ENCODE measurements at places on chromosomes 16 and 17. TPM values are rescaled to one million over a fixed set of nuclear protein-coding genes. Genes with fewer than 3 reads are reported as not detected.

- DNase-seq: no peak
Observed at GRCh38 chr17:44607836-44608690, 48.2 kb upstream of the MEIOC start.

- no peak for DNase-seq
Observed at GRCh38 chr17:76982408-76983074, 114.3 kb downstream of the MGAT5B start.

- DNase-seq: no peak
Observed at GRCh38 chr17:21131137-21131536, 4.4 kb downstream of the DHRS7B start.

GRCh38 chr17:28744104-28744971 lies 527 bp downstream of the TRAF4 start:
- no peak for DNase-seq

Gene COG4
- polyA plus RNA-seq: 56.0 TPM

- no peak for DNase-seq
Observed at GRCh38 chr16:86814256-86814655, 235.9 kb downstream of the FOXL1 start.

DNA sequence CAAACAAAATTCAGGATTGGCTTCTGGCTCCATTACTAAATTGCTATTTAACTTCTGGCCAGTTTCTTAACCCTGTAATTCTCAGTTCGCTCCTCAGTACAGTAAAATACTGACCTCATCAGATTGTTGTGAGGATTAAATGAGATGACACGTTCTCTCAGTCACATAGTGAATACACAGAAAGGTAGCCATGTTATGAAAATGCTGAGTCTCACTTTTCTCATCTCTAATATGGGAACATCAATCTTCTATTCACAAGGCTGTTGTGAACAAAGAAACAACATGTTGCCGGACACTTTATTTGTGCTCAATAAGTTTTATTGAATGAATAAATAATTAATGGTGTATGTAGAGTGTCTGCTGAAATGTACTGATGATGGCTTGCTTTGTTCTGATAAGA lies 924.5 kb upstream of the GOT2 start:
- no peak for DNase-seq

DNA sequence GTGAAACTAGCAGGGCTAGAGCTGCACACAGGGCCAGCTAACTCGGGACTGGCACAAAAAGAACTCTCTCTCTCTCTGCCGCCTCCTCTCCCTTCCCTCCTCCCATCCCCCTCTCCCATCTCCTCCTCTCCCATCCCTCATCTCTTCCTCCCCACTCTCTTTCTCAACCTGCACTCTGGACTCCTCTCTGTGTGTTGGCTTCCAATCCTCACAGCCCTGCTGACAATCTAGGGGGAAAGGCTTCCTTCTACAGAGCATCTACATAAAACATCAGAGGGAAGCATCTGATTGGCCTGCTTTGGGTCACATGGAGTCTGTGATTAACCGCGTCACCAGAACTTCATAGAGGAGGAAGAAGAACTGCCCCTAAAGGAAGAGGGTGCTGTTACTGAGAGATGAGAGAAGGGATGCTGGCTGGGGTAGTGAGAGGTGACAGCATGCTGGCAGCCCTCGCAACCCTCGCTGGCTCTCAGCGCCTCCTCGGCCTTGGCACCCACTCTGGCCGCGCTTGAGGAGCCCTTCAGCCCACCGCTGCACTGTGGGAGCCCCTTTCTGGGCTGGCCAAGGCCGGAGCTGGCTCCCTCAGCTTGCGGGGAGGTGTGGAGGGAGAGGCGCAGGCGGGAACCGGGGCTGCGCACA lies 12.8 kb upstream of the ZFP90 start:
- no peak for DNase-seq

Gene HBA2
- polyA plus RNA-seq: 1,777 TPM
